ENCODE measurements at places on chromosomes 4 and X.

GRCh38 chrX:47629419-47630200 is at the start of gene CFP:
Gene CFP (minus strand): TSS chrX:47629930. CDS start chrX:47629844, 86 bp downstream.
- no peak for DNase-seq

- no peak for DNase-seq
These were observed 8.3 kb downstream of the HNRNPDL start for GRCh38 chr4:82421796-82422560.

DNA sequence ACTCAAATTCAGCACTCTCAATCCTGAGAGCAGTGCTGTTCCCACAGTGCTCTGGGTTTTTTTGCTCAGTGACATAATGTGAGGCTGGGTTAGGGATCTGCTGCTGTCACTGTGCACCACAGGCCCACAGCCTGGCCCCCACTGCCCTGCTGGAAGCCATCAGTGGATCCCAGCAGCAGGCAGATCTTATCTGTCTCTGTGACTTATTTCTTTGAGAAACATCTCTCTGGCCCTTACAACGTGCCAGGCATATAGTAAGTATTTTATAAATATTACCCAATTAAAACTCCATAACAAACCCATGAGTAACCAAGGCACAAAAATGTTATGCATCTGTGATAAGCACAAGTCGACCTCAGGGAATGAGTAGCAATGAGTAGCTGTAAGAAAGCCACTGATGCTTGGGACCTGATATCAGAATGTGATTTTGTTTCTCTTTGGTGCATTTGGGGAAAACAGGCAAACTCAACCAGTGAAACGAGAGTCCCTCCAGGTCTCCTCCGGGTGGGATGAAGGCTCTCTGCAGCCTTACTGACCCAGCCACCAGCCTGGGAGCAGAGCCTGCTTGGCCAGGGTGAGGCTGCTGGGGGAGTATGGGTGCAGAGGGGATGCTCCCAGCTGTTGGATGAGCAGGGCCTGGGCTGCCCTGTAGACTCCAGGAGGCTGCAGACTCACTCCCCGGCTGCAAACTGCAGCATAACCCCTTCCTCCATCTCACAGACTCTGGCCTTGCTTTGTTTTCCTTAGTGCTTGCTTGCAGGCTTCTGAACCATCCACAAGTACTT is 172.7 kb upstream of the LNX1 start:
- DNase-seq, result peak; percentile 84

DNA sequence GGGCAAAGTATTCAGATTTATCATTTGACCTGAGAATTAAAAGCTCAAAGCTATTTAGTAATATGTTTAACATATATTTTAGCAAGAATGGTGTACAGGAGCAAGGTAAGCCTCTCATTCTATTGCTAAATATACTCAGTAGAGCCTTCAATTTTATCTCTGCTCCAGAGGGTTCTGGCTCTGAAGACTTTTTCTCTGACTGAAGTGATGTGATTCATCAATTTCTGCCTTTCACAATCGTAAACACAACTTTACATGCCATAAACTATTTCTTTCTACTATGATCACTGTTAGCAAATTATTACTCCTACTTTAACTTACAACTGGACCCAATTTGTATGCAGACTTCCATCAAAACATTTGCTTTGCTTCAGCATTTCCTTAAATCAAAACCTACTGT is 315.0 kb upstream of the NDST4 start:
- no peak for DNase-seq

DNA sequence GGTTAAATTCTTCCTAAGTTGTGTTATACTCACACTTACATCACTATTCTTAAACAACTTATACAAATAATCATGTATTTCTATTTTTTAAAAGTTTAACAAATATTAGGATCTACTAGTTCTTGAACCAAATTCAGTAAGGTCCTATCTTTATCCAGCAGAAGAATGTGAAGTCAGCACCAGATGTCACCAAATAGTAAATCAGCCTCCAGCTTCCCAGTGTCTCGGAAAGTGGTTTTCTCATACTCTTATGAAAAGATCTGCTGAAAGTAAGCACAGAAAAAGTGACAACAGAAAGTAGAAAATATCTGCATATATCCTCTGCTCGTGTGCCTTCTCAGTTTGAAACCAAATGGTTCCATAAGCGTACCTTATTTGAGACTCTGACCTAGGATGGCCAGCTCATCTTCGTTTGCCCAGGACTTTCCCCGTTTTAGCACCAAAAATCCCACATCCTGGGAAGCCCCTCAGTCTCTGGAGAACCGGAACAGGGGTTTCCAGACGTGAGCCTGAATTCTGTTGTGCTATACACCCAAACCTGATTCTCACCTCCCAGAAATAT is 98.0 kb upstream of the DCLK2 start:
- no peak for DNase-seq

GRCh38 chr4:155001251-155001650 is 207.2 kb upstream of the NPY2R start:
- no peak for DNase-seq

DNA sequence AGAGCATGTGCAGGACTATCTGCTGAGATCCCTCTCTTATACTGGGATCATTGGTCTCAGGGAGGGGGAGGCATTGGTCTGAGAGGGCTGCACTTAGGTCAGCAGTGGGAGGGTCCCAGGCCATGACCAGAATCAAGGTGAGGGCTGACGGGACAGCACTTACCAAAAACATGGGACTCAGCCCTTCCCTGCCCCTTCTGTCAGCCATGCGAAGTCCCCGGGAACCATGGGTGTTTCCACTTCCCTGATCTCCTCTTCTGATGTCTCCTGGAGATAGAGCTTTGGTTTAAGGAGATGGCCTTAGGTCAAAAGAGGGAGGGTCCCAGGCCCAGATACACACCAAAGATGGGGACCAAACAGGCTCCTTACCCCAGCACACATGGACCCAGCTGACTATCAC is 12.9 kb upstream of the HSFX1 start:
- no peak for DNase-seq

DNA sequence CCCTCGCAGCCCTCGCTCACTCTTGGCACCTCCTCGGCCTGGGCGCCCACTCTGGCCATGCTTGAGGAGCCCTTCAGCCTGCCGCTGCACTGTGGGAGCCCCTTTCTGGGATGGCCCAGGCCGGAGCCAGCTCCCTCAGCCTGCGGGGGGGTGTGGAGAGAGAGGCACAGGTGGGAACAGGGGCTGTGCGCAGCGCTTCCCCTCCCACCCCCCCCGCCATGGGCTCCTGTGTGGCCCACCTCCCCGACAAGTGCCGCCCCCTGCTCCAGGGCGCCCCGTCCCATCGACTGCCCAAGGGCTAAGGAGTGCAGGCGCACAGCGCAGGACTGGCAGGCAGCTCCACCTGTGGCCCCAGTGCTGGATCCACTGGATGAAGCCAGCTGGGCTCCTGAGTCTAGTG is 220.2 kb downstream of the STPG2 start:
- DNase-seq, result no peak

- DNase-seq, result peak; percentile 0
These were observed 1722.0 kb upstream of the TENM3 start for GRCh38 chr4:180521181-180521580.

- DNase-seq, result no peak
These were observed 78.7 kb downstream of the SUPT20HL2 start for GRCh38 chrX:24235084-24235710.

GRCh38 chrX:44842550-44843317 is 1.1 kb upstream of the DUSP21 start:
- no peak for DNase-seq

- no peak for DNase-seq
These were observed 87.0 kb upstream of the NDP start for GRCh38 chrX:44060221-44060620.

GRCh38 chrX:128800138-128800537 is 723.2 kb downstream of the SMARCA1 start:
- peak; percentile 3 for DNase-seq

GRCh38 chrX:2320580-2321327 is 180.0 kb downstream of the DHRSX start:
- DNase-seq, result peak; percentile 74

DNA sequence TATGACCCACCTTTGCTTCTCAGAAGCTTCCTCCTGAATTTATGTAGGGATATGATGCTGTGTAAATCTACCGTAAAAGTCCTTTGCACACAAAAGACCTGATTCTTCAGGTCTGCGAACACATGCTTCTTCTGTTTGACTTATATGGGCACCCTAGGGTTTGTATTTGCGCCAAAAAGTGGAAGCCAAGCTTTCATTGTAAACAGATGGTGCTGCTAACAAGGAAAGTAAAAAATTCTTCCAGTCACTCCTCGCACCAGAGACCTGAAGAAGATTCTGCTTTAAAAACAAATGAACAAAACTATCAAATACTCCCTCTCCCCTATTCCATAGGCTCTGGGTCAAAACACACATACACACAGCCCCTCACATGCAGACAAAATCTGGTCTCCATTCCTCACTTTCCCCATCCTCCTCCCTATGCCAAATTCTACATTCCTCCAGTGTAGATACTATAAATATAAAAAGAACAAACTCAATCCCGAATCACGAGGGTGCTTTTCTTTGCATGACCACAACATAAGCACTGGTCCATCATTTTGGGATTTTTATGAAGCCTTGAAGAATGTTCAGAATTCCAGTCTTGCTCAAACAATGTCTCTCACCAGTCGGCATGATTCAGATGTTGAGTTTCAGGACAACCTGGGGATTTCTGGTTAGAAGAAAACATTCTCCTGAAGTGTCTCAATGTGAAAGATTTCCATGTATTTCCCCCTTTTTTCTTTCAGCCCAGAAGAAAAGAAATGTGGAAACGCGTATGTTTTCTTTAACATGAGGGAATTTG is 125.1 kb downstream of the PALLD start:
- DNase-seq, result peak; percentile 92

DNA sequence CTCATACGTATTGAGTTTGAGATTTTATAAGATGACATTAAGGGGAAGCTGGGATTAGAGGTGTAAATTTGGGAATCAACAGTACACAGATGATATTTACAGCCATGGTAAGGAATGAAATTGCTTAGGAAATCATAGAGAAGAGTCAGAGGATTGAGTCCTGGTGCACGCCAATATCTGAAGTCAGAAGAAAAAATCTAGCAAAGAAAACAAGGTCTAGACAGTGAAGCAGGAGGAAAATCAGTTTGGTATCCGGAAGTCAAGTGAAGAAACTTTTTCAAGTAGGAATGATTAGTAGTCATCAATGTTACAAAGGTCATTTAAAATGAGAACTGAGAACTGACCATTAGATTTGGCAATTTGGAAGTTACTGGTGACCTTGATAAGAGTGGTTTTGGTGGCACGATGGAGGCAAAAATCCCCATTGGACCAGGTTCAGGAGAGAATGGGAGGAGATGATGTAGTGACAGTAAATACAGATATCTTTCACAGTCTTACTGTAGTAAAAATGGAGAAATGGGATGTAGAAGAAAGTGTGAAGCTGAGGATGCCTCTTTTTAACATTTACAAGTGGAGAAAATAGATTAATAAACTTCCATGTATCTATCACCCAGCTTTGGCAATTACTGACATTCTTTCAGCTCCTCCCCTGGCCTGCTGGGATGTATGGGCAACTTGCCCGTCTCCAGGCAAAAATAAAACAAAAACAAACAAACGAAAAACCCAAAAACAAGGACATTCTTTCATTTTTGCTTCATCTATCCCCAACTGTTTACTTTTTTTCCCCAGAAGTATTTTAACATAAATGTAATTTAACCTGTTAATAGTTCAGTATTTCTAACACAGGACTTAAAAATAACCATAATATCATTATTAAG is 11.4 kb upstream of the GPR34 start:
- peak; percentile 49 for DNase-seq

GRCh38 chr4:25223802-25224375 is 9.9 kb upstream of the PI4K2B start:
- peak; percentile 39 for DNase-seq

DNA sequence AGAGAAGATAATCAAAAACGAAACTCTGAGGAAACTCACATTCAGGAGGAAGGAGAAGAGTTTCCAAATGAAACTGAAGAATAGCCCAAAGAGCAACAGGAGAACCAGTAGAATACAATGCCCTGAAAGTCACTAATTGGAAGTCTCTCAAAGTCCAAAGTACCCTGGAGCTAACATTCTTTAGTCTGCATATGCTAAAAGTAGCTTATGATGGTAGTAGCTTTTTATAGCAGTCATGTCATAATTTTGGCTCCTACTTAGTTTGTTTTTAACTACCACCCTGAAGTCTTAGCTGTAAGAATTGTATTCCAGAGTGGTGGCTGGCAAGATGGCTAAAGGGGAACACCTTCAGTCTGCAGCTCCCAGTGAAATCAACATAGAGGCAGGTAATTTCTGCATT is 100.3 kb upstream of the FGF16 start:
- DNase-seq, result no peak

GRCh38 chr4:28557755-28558154 is 1697.1 kb downstream of the STIM2 start:
- DNase-seq, result peak; percentile 32

DNA sequence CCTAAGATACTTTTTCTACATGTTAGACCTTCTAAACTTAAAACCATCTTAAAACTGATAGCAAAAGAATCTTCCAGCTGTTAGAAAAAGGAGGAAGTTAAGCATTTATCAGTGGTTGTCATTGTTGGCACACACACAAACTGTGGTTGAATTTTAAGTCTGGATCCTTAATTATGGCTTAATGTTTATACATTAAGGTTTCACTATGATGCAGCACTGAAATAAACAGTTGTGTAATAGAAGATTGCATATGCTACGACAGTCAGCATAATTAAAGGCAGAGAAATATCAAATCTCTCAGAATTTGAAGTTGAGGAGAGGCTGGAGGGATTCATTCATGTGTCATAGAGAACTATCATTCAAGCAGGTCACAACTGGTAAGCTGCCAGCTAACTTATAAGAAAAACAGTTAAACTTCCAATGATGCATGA is 32.3 kb downstream of the ADGRA3 start:
- peak; percentile 78 for DNase-seq

DNA sequence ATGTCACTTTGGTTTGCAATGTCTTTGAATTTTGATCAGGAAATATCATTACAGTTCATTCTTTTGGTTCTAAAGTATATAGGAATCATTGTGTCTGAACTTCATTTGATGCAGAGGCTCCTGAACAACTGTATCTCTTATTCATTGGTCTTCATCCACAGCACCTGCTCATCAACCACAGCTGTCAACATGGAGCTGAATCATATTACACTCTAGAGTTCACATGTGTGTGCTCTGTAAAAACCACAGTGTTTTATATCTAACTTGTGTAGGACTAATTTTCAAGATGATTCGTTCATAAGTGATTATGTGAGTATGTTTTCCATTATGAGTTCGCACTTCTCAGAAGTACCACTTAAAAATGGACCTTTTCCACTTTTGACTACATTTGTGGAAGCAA is 643.3 kb upstream of the FAM241A start:
- no peak for DNase-seq

GRCh38 chr4:6852582-6852981 is 57.0 kb upstream of the TBC1D14 start:
- DNase-seq, result no peak

- no peak for DNase-seq
These were observed 11.5 kb downstream of the DCLK2 start for GRCh38 chr4:150089732-150090131.

- DNase-seq, result no peak
These were observed 406.3 kb upstream of the CPEB2 start for GRCh38 chr4:14596028-14596427.

- no peak for DNase-seq
These were observed 106.8 kb downstream of the STK32B start for GRCh38 chr4:5157791-5158770.

Measured in choroid plexus epithelial cell (primary cell).